ENCODE measurements at places on chromosomes 6 and 20.

DNA sequence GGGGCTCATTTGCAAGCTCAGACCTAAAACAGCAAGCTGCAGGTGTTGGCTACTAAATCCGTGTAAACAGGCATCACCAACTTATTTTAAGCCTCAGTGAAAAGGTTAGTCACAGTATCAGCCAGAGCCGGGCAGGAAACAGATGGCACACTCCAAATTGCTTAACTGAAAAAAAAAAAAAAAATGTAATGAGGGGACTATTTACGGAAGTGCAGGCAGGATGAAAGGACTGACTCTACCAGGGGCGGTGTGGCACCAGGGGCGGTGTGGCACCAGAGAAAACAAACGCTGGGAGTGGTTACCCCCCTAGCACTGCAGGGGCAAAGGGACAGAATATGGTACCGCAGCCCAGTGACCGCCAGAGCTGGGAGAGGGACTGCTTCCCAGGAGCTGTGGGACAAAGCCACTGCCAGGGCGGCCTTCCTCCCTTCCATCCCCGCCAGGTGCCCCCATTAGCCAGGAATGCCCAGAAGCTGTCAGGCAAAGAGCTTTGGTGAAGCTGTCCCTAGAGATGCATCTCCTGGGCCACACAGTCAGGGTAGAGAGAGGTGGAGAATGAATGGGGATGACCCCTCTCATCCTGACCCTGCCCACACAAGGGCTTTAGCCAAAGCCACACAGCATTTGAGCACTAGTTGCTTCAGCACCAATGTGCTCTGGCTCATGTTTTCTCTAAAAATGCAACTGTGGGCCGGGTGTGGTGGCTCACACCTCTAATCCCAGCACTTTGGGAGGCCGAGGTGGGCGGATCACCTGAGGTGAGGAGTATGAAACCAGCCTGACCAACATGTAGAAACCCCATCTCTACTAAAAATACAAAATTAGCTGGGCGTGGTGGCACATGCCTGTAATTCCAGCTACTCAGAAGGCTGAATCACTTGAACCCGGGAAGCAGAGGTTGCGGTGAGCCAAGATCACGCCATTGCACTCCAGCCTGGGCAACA, 39.6 kb upstream of the GFOD1 start:
- no peak for DNase-seq

GRCh38 chr6:25918083-25918683, 12.3 kb downstream of the SLC17A2 start:
- no peak for DNase-seq

DNA sequence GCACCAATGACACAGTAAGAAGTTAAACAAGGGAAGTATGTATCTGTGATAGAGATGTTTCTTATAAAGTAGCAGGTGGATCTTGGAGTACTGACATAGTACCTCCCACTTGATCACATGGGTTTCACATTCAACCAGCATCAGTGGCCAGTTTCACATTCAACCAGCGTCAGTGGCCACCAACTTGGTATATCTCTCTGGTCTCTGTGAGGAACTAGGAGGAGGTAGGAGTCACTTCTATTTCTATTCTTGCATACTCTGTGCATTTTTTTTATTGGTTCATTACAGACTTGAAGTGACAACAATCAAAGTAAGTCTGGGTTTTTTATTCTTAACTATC, 200.3 kb upstream of the SIM1 start:
- DNase-seq = no peak

- DNase-seq = no peak
These were observed 205.0 kb upstream of the EPHA7 start for GRCh38 chr6:93624408-93624807.

DNA sequence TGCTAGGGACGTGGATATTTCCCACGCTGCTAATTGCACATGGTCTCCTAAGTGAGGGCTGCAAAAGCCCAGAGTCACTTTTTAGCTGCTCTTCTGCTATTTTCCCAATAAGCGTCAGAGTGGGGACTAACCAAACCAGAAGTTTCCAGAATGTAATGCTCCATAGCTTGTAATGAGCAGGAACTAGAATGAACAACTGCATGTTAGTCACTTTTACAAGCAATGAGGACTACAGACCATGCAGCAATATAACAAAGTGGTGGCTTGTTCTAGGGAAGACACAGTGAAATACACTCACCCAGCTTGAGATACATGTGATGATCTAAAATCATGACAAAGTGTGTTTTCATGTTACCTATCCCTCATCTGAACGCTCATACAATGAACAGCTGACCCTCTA, 314.1 kb upstream of the SGK1 start:
- no peak for DNase-seq

GRCh38 chr20:23071996-23072395, 14.1 kb downstream of the CD93 start:
- no peak for DNase-seq

DNA sequence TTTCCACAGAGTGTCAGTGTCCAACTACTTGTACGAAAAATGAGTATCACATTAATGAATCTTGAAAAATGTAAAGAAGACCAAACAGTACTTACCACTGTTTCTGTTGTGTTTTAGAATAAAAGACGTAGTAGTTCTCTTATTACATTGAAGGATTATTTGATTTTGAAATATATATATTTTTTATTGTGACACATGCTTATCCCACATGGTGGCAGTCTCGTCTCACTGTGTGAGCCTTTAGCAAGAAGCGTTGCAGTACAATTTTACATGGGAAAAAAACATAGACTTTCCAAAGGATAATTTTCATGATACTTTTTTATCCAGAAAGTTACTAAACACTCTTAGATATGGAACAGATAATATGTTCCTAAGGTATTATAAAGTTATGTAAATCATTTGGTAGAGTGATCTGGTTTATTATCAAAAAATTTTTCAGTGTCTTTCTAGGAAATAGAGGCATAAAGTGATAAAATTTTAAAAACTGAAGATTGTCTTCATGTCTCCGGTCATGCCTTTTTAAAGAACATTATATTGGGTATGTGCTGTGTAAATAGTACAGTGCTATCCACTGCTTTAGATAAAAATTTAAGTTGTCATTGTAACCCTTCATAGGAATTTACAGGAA, 117.5 kb upstream of the SAMD5 start:
- DNase-seq = no peak

DNA sequence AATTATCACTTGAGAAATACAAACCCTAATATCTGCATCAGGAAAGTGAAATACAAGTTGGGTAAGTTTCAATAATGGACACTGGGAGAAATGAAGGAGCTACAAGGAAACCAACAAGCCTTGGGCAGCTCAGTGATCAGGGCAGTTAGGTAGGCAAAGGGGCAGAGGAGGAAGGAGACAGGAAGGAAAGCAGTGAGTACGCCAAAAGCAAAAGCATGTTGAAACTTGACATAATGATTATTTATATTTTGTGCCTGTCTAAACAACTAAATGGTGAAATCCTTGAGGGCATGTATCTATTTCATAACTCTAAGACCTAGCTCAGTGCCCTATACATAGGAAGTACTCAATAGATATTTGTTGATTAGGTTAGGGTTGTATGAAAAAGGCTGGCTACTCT, 23.3 kb downstream of the PXT1 start:
- no peak for DNase-seq

DNA sequence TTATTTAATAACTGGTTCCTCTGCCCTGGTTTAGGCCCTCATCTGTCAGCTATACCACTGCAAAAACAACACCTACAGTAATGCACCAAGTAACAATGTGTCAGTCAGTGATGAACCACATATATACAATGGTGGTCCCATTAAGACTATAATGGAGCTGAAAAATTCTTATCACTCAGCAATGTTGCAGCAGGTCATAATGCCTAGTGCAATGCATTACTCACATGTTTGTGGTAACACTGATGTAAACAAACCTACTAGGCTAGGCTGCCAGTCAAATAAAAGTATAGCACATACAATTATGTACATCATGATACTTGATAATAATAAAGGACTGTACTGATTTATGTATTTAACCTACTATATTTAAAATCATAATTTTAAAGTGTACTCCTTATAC, 31.3 kb downstream of the RARS2 start:
- no peak for DNase-seq

GRCh38 chr20:17658648-17658993, 23.4 kb downstream of the RRBP1 start:
- DNase-seq = no peak

GRCh38 chr20:43511879-43512278, 4.4 kb downstream of the L3MBTL1 start:
- no peak for DNase-seq

DNA sequence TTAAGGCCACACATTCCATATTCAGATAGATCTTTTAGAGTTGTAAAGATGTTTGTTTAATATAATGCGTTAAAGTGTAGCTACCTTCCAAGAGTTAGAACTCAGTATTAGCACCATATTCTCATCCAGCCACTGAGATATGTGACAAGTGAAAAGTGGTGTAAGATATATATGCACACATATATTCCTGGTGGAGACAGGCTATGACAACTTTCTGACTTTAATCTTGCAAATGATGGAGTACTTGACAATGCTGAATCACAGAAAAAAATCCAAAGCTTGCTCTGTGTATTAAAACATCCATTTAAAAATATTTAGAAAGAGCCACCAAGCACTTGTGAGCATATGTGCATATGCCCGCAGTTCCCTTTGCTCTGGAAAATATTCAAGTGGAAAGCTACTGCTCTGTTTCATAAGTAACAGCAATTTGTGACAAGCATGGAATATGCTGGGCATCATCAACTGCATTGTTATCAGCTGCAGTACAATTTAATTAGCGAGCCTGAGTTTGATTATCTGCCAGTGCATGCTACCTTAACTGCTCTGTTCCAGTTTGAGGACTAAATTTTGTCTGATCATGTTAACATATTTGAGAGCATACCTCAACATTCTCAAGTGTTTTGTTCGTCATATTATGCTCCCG, 64.8 kb downstream of the VIP start:
- DNase-seq = no peak

- no peak for DNase-seq
These were observed 20.0 kb downstream of the KHDRBS2 start for GRCh38 chr6:62265906-62266525.

GRCh38 chr6:39184906-39185580, 44.2 kb downstream of the KCNK5 start:
- no peak for DNase-seq

- no peak for DNase-seq
These were observed 69.6 kb downstream of the HFE start for GRCh38 chr6:26156850-26157250.

- DNase-seq = no peak
These were observed 5.1 kb downstream of the SYNCRIP start for GRCh38 chr6:85637579-85637978.

GRCh38 chr20:38863024-38863851, 57.7 kb downstream of the PPP1R16B start:
- no peak for DNase-seq

GRCh38 chr6:41306187-41306854, 19.8 kb upstream of the TREM1 start:
- DNase-seq = no peak

DNA sequence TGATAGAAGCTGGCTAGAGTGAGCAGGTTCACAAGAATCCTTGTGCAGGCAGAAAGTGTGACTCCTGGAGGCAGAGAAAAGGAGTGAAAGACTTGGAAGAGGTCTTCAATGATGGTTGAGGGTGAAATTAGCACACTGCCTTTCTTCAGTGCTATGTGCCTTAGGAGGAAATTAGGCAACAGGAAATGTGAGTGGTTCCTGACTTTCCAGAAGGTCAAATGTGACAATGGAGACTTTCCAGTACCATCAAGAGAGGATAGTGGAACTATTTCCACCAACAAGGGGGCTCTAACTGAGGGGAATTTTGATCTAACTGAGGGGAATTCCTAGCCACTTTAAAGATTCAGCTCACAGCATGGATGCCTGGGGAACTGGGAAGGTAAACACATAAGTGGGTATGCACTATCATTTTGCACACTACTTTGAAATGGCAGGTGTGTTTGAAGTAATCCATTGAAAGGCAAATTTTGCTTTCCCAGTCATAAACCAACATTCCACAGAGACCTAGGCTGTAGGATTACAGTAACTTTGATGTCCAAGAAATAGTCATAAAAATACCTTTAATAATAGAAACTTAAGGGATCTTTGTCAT, 90.0 kb downstream of the PERP start:
- no peak for DNase-seq

DNA sequence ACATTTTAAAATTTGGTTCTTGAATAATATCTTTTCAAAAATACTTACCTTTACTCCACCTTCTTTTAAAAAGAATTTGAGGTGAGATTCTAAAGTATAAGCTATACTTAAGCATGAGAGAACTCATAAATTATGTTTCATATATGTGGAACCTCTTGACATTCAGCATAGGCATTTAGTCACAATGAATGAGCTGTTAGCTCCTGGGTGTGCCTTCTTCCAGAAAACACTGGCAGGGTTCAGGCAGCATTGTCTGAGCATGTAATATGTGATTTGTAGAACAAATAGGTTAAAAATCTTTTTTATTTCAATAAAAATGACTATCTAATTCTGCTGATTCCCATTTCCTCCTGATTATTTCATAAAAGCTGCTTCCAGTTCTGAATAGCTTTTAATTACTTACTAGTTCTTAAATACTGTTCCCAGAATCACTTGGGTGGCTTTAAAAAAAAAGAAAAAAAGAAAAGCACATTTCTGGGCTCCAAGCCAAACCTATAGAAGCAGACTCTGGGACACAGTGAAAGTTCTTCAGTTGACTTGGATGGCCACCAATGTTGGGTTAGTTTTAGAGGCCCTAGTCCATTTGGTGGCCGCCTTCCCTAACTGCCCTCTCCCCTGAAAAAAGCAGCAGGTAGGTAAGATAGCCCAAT, 20.2 kb downstream of the RNF8 start:
- no peak for DNase-seq

DNA sequence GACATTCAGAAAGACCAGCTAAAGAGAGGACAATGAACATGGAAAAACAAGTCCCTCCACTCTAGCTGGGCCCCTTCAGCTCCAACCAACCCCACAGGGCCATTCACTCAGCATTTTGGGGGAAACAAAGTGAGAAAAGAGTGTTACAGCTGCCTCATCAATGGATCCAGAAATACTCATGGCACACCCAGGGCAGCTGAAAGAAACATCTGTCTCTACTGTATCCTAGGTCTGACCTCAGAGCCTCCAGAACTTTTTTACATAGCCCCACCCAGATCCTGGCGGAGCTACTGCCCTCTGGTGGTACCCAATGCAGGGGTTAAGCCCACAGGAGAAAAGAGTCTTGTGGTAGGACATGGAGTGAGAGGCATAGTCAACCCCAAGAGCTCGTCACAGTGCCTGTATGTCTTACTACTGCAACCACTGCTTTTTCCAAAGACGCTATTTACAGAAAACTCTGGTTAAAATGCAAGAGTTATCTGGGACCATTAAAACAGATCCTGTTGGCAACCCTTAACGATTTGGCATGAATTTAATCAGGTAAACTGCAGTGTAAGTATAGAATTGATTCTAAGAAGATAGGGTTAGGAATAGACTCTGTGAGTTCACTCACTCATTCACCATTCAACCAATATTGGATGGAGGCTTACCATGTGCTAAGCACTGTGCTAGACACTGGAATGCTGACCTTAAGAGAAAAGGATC, 37.4 kb upstream of the FAM83C start:
- DNase-seq = no peak

All from cortex of kidney (tissue), 1 donor.